ENCODE measurements at places on chromosomes 6 and 20.

- no peak for DNase-seq
These were observed 36.7 kb upstream of the PTPRK start for GRCh38 chr6:128557081-128557480.

DNA sequence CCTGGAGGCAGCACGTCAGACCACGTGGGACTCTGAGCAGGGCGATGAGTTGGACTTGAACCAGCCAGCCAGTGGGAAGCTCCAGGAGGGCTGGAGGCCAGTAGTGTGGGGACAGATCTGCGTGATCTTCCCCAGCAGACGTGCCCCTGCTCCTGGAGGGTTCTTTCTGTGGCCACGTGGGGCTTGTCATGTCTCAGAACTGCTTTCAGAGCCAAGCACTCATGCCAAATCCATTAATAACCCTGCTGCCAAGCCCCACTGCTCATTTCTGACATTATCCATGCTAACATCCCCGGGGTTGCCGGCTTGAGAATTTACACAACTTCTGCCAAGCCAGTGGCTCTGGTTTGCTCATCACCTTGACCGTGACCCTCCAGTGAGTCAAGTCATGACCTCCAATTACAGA is 38.3 kb downstream of the SIRPA start:
- DNase-seq: no peak

- DNase-seq: no peak
These were observed 4.6 kb downstream of the XKR7 start for GRCh38 chr20:31972471-31973021.

DNA sequence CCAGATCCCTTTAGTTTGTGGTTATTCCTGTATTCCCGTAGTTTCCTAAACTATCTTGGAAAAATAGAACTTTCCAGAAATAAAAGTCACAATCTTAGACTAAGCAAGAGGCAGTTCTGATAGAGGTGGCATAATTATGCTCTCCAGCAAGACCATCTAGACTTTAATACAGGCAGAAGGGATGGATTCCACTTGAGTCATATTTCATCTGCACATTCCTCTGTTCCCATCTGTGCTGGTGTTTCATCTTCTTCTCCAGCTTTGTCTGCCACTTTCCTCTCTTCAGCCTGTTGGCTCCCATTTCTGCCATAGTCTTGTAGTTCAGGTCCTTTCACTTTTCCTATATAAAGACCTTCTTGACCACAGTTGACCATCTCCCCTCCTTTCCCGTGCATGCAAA is 102.9 kb downstream of the SOBP start:
- DNase-seq: no peak

DNA sequence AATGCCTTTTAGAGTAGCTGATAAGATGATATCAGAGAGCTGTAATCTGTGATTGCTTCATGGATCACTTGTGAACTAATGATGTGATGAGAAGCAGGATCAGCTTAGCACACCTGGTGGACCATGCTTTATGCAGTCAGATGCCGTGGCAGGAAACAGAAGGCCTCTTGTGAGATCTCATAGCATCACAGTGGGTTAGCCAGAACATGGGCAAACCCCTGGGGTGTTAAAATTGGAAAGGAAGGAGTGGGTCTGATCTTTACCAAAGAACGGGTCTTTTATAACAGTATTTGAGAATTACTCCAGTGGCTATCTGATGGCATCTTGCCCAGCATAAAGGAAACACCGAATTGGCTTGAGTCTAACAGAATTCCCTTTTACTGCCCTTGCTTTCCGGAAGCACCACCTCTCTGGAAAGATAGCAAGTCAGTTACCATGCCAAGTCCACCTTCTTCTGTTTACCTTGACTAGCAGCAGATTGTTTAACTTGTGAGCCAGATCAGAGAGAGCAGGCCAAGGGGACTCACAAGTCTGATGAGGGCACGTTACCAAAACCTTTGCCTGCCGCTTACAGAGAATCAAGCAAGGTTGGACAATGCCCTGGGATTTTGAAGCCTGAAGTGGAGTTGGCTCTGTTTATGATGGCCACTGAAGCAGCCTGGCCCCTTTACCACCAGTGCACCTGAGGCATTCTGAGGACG is 20.9 kb upstream of the SRF start:
- DNase-seq: no peak

DNA sequence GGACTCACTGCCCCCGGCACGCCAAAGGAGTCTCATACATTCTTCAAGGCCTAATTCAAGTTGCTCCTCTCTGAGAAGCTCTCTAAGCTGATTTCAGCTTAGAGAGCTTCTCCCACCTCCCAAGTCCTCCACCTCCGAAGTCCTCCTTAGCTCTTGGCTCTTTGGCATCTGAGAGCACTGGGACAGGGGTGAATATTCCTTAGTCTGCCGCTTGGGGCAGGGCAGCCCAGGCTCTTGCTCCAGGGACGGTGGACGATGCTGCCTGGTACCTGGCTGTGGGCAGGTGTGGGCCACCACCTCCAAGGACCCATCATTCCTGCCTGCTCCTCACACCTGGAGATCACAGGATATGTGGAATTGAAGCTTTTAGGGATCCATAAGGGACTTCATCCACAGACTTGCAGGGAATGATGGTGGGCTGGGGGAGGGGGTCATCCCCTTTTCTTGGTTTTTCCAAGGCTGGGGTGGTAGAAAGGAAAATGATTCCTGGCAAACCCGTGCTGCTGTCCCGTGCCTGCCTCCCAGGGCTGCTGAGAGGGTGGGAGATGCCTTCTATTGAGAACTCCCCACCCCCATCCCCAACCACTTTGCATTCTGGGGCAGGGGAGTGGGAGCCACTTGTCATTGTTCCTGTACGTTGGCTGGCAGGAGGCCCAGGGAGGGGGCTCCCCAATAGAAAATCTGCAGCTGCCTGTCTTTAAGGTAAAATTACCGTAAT is 57.4 kb downstream of the ARHGAP40 start:
- DNase-seq: peak; percentile 16

DNA sequence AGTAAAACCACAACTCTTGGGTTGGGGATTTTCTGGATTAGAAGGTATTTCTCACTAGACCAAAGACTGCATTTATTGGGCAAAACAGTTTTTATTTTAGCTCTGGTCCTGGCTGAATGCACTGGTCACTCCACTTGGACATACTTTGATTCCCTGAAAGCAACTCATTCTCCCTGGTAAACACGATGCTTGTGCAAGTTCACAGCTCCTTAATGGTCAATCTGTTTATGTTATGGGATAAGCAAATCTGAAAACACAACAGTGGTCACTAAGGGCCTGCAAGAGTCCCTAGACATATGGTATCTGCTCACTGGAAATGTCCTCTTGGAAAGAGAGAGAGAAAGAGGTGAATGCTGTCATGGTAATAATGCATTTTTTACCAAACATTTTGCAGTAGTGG is 559.8 kb downstream of the CDH26 start:
- DNase-seq: no peak

- no peak for DNase-seq
These were observed 526.6 kb upstream of the JARID2 start for GRCh38 chr6:14719270-14719669.

DNA sequence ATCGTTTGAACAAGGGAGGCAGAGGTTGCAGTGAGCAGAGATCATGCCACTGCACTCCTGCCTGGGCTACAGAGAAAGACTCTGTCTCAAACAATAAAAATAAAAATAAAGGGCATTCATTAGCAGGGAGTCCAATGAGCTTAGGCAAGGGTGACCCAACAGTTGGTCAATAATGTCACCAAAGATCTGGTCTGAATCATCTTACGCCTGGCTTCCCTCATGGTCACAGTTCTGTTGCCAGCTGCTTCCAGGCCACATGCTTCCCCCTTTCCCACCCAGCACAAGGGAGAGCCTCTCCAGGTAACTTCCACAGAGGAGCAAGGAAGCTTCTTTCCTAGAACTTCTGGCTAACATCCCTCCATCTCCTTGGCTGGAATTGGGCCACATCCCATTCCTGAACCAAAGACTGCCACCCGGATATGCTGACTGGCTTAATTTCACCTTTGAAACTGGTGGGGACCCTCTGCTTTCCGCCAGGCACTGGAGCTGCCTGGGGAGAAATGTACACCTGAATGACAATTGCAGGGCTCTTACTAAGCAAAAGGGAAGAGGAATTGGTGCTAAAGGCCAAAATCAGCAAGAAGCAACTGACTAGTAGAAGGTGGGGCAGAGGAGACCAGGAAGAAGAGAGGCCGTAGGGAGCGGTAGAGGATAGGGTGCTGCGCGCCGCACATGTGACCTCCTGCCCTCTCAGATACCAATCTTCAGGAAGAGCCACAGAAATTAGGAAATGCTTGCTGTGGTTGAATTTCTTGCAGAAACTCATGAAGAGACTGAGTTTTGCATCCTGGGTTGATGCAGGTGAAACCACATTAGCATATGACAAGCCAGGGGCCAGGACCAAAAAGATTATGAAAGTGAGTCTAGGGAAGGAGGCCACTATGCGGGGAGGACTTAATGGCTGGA is 8.3 kb upstream of the SCML4 start:
- no peak for DNase-seq

DNA sequence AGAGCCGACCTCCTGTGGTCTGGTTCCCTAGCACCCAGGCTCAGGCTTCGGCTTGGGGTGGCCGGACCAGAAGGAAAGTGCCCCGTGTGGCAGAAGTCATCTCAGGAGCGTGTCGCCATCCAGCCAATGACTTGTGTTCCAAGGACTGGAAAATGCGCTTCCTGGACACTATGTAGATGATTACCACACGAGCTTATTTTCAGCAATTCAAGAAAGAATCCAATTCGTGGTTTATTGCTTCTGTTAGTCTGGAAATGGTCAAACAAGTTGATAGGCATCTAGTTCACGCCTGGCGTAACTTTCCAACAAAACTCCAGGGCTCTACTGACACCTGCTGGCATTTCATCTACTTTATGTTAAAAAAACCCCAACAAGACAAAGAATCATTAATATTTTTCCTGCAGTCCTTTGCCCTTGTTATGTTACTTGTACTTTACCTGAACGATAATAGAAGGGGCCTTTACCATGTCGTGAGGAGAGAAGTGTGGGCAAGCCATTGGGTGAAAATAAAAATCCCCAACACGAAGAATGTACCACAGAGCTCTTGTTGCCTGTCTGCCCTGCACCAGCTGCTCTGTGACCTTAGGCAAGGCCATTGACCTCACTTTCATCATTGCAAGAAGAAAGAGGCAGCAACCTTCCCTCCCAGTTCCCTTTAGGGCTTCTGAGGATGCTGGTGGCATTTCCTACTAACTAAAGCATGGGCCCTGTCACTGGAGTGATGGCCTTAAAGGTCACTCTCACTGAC is 154.7 kb upstream of the LAMP5 start:
- no peak for DNase-seq

DNA sequence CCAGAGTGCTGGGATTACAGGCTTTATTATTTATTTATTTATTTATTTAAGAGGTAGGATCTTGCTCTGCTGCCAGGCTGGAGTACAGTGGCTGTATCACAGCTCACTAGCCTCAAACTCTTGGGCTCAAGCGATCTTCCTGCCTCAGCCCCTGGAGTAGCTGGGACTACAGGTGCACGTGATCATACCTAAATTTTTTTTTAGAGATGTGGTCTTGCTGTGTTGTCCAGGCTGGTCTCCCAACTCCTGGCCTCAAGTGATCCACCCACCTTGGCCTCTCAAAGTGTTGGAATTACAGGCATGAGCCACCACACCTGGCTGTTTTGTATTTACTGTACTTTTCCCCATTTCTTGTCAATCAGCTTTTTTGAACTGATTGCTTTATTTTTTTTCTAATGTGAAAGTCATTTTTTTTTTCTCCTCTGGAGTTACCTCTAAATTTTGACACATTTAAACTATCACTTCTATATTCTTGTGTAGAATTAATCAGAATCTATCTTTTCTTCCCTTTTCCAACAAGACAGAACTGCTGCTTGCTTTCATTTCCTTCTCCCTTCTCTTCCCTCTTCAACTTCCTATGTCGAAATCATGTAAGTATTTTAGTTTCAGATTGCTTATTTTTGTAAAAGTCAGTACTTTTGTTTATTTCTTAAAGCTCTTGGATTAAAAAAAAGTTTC is 12.0 kb downstream of the PANK2 start:
- DNase-seq: no peak

DNA sequence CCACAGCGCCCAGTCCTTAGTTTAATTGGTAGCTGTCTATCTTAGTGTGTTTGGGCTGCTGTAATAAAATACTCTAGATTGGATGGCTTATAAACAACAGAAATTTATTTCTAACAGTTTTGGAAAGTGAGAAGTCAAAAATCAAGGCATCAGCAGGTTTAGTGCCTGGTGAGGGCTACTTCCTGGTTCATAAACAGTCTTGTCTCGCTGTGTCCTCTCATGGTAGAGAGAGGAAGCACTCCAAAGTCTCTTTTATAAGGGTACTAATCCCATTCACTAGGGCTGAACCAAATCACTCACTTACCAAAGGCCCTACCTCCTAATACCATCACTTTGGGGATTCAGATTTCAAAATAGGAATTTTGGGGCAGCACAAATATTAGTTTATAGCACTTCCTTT is 336.9 kb upstream of the RSPO3 start:
- no peak for DNase-seq

- DNase-seq: no peak
These were observed 14.0 kb upstream of the MOCS1 start for GRCh38 chr6:39948199-39948791.

DNA sequence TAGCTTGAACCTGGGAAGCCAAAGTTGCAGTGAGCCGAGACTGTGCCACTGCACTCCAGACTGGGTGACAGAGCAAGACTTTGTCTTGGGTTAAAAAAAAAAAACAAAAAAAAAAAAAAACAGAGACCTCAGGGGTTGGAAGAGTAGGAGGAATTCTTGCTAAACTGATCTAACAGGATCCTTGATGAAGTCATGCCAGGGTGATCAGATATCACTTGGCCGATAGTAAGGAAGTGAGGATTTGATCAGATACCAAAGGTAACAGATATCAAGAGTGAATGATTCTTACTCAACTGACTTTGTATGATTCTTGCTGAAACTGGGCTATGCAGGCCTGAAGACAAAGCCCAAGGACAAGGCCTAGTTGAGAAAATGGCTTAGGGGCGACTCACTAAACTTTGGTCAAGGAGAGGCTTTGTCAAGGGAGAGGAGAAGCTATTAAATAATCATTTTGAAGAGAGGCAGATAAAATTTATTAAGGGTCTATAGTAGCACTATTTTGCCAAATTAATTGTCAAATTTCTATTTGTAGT is 624.7 kb downstream of the UTRN start:
- no peak for DNase-seq

- DNase-seq: no peak
These were observed 122.3 kb downstream of the KIF6 start for GRCh38 chr6:39602601-39603519.

GRCh38 chr6:27275025-27275956 is 27.8 kb downstream of the PRSS16 start:
- DNase-seq: no peak

- no peak for DNase-seq
These were observed 19.8 kb downstream of the LAMA4 start for GRCh38 chr6:112234601-112235000.

All from activated gamma-delta T cell treated with Interleukin-2 at 50 U/mL for 16 hours (primary cell).